Stimulated activated CD4-positive, alpha-beta T cell treated with anti-CD3 and anti-CD28 coated beads, Interleukin-2, amount 100 ng/mL, for 4 hours (primary cell): ENCODE measurements at places on chromosomes 4 and X.

DNA sequence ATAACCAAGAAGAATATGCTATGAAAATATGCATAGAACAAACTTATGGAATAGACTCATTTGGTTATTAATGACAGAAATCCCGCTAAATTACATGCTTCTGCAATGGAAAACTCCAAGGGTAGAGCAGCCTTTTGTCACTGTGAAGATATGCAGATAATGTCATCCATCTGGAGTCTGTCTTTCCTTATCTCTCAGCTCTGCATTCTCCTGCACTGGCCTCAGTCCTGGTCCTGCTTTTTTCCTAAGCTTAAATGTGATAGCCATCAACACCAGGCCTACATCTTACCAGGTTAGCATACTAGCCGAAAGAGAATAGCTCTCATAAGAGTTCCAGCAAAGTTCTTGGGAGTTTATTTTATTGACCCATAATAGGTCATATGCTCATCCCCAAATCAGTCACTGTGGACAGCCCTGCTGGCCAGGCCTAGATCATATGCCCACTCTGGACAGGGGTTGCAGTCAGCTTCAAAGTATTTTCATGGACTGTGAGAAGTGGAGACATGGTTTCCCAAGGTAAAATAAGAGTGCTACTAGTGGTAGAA is 86.5 kb upstream of the LEF1 start:
- no peak for DNase-seq

DNA sequence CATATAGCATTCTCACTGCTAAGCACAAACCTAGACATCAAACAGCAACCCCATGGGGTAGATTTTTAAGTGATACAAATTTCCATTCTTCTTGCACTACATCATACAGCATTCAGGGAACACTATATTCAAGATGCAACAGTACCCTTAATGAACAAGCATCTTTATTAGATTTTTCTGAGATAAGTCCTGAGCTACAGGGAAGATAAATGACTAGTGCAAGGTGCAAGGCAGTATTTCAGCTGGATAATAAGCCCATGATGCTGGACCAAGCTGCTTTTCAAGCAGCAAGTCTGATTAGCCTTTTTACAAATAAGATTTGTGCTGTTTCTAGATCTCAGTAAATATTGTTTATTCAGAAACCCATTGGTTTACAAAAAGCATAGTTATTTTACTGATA is 192.6 kb upstream of the ATOH1 start:
- DNase-seq: no peak

- no peak for DNase-seq
Measured at GRCh38 chr4:144709159-144709558, 63.2 kb downstream of the HHIP start.

GRCh38 chr4:186146458-186146857 is 42.0 kb downstream of the FAM149A start:
- no peak for DNase-seq

DNA sequence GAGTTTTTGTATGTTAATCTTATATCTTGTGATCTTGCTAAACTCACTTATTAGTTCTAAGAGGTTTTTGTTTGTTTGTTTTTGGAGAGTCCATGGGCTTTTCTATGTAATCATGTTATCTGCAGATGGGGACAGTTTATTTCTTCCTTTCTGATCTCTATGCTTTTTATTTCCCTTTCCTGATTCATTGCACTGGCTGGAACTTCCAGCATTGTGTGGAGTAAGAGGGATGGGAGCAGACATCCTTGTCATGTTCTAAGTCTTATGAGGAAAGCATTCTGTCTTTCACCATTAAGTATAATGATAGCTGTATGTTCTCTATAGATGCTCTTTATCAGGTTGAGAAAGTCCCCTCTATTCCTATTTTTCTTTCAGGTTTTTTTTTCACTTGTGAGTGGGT is 90.6 kb upstream of the TBC1D9 start:
- DNase-seq: no peak

- DNase-seq: no peak
Measured at GRCh38 chr4:82988323-82988832, 22.2 kb downstream of the LIN54 start.

DNA sequence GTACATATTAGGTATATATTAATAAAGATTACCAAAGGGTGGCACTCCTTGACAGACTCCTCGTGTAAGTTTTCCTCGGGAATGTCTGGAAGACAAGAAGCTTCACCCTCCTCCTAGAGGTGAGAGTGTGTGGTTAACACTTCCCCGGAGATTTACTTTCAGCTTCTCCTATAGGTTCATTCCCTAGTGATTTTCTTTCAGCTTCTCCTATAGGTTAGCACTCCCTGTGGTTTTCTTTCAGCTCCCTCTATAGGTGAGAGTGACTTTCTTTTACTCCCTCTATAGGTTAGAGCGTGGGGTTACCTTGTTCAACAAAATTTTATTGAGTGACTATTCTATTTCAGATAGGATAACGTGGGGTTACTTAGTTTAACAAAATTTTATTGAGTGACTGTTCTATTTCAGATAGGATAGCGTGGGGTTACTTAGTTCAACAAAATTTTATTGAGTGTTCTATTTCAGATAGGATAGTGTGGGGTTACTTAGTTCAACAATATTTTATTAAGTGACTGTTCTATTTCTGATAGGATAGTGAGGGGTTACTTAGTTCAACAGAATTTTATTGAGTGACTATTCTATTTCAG is 106.0 kb upstream of the PLAC1 start:
- DNase-seq: no peak

GRCh38 chrX:65463550-65463949 is 71.0 kb downstream of the LAS1L start:
- no peak for DNase-seq

GRCh38 chr4:2266821-2267220 is 4.9 kb upstream of the MXD4 start:
- DNase-seq: no peak

DNA sequence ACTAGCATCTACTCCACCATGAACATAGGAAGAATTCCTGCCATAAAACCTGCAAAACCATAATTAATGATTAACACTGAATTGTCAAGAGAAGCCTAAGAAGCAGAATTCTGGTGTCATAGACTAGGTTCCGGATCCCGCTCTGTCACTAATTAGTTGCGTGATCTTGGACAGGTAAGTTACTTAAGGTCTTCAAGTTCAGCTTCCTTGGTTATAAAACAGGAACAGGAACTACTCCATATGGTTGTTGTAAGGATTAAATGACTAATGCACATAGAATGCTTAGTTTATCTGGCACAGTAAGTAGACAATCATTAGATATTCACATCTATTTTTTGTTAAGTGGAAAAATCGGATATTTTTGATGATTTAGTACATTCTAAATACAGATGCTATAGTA is 14.3 kb downstream of the G3BP2 start:
- no peak for DNase-seq

DNA sequence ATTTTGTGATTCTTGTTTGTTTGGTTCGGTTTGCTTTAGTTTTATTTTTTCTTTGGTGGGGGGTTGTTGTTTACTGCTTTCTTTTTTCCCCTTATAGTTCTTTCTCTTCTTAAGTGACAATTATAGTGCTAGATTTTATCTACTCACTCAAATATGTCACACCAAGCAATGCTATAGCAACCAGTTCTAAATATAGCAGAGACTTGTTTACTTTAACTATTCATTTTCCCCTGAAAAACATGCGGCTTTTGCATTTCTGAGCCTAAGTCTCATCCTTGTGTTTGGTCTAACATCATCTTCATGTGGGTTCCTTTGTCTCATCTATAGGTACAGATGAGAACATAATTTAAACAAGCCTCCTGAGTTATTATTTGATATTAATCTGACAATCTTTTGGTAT is 676.6 kb downstream of the FAT4 start:
- no peak for DNase-seq

- DNase-seq: no peak
Measured at GRCh38 chr4:23114538-23114937, 421.8 kb downstream of the GBA3 start.

GRCh38 chrX:47093248-47093647 is 15.0 kb downstream of the RGN start:
- peak; percentile 0 for DNase-seq

GRCh38 chr4:153215921-153216320 is 11.7 kb downstream of the TRIM2 start:
- no peak for DNase-seq

GRCh38 chrX:38357747-38358673 is 5.6 kb downstream of the OTC start:
- no peak for DNase-seq

DNA sequence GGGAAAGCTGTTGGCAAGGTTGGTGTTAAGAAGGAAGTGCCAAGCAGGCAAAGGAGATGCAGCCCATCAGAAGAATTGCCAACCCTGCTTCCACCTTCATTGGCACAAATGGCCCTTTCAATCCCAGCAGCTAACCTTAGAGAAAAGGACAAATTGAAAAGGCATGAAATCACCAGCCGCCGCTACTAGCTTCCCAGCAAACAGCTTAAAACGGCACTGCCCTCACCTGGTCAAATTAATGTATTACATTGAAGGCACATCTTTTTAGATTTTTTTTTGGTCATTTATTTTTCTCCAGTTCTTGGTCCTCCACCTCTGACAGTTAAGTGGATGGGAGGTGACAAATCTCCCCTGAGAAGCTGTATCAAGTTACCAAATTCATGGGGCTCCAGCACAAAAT is 51.0 kb upstream of the NHSL2 start:
- DNase-seq: peak; percentile 20

- no peak for DNase-seq
Measured at GRCh38 chr4:113109106-113109718, 59.8 kb downstream of the ANK2 start.

- no peak for DNase-seq
Measured at GRCh38 chr4:41611124-41611838, 73.3 kb downstream of the LIMCH1 start.

- no peak for DNase-seq
Measured at GRCh38 chr4:60808726-60809485, 391.2 kb upstream of the ADGRL3 start.

DNA sequence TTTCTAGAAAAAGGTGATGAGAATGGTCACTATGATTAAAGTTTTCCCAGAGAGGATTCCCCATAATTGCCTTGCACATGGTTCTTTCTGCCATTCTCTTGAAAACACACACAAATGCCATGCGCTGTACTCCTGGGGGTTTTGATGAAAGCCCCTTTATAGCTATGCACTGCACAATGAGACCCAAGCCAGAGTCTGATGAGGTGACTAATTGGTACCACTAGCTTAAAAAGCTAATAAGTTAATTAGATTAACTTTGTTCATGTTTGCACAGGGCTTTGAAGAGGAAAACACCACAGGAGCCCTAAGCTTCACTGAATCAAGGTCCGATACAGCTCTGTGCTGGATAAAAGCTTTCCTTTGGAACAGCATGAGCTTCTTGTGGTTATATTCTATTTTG is 132.2 kb downstream of the NKX6-1 start:
- DNase-seq: no peak

- no peak for DNase-seq
Measured at GRCh38 chr4:141637565-141637964, 1.2 kb downstream of the IL15 start.

DNA sequence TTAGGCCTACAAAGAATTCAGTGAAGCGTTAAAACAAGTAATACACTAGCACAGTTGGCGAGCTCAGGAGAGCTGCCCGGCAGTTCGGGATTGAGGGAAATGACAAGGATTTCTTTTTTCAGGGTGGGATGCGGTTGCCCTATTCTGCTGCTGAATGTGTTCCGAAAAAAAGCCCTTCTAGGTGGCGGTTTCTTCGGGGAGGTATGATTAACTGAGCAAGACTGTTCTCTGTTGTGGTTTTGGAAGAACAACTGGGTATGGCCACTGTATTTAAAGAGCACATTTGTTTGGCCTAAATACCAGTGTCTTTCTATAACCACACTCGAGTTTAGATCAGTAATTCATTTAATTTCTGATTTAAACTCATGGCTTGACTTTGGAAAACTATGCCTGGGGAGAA is 459.7 kb upstream of the FAT1 start:
- DNase-seq: no peak

DNA sequence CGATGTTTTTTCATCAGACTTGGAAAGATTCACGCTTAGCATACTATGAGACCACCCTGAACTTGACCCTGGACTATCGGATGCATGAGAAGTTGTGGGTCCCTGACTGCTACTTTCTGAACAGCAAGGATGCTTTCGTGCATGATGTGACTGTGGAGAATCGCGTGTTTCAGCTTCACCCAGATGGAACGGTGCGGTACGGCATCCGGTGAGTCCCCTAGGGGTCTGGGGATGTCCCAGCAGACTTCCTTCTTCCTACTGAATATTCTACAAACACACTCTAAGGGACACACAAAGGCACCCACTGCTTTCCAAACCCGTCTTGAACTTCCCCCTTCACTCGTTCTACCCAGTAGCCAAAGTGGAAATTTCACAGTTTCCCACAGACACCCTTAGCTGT is 9.3 kb downstream of the GABRQ start:
- no peak for DNase-seq

- DNase-seq: no peak
Measured at GRCh38 chrX:134542485-134542884, 82.5 kb downstream of the HPRT1 start.

GRCh38 chr4:38082021-38082420 is 121.8 kb downstream of the PTTG2 start:
- no peak for DNase-seq

DNA sequence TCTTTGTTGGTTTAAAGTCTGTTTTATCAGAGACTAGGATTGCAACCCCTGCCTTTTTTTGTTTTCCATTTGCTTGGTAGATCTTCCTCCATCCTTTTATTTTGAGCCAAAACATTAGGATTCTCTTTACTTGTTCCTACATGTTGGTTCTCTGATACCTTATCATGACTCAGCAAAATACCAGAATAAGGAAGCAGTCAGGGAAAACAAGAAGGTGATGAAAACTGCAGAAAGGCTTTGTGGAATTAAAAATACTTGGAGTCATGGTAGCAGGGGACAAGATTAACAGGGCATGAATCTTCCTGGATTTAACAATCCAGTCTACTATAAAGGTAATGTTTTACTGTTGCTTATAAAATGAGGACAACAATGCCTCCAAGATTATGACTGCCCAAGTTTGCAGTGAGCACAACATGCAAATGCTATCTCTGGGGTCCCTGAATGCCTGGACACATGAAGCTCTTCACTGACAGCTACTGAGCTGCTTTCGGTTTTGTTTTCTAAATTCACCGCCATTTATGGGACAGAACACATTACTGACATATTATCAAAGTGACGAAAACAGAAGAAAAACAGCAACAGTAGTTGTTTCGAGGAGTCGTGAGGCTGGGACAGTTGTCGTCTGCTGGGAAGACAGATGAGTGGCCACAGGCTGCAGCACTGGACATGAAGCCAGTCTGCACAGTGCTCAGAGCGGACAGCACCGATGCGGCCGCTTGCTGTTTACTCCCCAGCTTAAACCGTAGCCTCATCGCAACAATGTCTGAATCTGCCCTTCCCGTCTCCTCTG is 174.5 kb upstream of the DKK2 start:
- DNase-seq: no peak

DNA sequence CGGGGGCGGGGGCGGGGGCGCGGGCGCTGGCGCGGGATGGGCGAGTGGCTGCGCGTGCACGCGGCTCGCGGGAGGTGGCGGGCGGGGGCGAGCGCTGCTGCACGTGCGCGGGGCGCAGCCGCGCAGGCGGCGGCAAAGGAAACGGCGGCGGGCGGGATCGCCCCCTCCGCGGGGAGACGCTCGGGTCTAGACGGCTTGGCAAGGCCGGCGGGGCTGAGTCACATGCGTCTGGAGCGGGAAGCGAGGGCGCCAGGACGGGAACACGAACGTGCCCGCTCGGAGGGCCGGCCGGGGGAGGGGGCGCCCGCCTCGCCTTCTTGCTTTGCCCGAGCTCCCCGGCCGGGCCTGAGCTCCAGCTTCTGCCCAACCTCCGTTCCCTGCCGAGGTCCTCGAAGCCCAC is 4.3 kb upstream of the HAUS7 start:
- DNase-seq: peak; percentile 52

- DNase-seq: no peak
Measured at GRCh38 chrX:40661489-40661888, 14.1 kb upstream of the CXorf38 start.

GRCh38 chrX:154135458-154136229 is 8.4 kb upstream of the OPN1LW start:
- no peak for DNase-seq
